ENCODE measurements at places on chromosomes 3 and 15.

- no peak for DNase-seq
Observed at GRCh38 chr3:83514130-83514914, 1444.5 kb upstream of the CADM2 start.

- DNase-seq: no peak
Observed at GRCh38 chr15:70869346-70869745, 15.4 kb upstream of the LARP6 start.

GRCh38 chr15:31440754-31441311 is 114.2 kb downstream of the KLF13 start:
- peak; percentile 71 for DNase-seq

- DNase-seq: no peak
Observed at GRCh38 chr3:9797196-9797945, 4.5 kb downstream of the ARPC4 start.

DNA sequence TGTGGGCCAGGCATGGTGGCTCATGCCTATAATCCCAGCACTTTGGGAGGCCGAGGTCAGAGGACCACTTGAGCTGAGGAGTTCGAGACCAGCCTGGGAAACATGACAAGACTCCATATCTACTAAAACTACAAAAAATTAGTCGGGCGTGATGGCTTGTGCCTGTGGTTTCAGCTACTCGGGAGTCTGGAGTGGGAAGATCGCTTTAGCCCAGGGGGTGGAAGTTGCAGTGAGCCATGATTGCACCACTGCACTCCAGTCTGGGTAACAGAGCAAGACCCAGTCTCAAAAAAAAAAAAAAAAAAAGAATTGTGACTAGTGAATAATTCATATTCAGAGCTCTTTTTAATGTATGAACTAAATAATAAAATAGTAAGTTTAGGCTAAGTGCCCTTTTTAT is 87.8 kb upstream of the TSEN2 start:
- DNase-seq: no peak

DNA sequence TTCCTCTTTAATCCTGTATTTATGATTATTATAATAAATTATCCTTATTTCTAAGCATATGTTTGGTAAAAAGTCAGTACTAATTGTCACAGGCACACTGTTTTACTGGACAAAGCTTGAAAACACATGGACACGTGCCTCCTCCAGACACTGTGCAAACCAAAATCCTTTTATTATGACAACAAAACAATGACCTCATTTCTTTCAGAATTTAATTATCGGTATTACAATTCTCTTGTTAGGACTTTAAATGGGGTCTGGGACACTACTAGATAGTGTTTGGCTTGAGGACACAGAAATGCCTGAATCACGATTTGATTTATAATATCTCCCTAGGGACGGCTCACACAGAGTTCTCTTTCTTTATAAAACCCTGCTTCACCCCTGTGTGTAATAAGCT is 107.3 kb upstream of the IGSF10 start:
- DNase-seq: no peak

GRCh38 chr3:168134931-168135330 is 39.2 kb upstream of the GOLIM4 start:
- no peak for DNase-seq

GRCh38 chr15:100836501-100836900 is 43.1 kb upstream of the ALDH1A3 start:
- DNase-seq: no peak

DNA sequence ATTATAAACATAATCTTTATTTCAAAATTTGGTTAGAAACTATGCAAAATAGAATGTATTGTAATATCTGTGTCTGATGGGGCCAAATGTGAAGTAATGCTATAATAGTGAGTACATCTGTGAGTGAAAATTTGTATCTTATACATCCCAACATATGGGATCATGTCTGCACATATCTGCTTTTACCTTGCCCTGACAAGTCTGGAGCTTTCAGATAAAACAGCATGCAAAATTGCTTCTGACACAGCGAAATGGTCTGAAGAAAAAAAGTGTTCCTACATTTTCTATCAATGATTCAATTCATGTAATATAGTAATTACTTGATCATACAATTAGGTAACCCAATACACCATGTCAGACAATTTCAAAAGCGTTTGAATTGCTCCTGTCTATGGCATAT is 58.1 kb upstream of the P3H2 start:
- DNase-seq: no peak

- DNase-seq: no peak
Observed at GRCh38 chr15:63418811-63419210, 37.2 kb upstream of the CA12 start.

DNA sequence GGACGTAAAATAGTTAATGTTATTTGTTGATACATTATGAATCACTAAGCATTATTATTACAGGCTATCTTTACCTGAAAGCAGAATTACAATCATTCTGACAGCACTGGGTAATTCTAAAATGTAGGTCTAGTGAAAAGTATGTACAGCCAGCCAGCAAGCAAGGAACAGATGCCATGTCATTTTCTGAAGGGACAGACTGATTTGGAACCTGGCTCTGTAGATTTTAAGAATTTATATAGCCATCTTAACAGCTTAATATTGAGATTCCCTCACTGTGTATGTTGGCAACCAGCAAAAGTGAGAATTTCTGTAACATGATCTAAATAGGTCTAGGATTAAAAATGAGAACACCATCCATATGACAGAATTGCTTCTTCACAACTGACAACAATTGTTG is 359.4 kb downstream of the ZIC4 start:
- no peak for DNase-seq
